ENCODE measurements at places on chromosomes 1 and 21.

DNA sequence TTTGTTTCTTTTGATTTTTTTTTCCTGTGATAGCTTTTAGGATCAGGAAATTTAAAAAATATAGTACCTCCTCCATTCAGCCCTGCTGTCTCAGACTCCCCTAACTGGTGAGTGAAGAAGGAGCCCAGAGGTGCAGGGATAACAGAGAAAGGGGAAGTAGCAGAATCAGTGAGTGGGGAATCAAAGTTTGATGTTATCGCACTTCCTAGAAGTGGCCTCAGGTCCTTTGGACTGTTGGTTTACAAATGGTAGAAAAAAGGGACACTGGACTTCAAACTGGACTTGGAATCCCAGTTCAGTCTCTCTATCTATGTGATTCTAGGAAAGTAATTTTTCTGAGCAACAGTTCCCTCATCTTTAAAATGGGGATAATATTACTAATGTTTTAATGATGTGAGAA, 99.5 kb downstream of the FGGY start:
- no peak for DNase-seq

GRCh38 chr1:106748606-106749005, 307.9 kb upstream of the PRMT6 start:
- no peak for DNase-seq

DNA sequence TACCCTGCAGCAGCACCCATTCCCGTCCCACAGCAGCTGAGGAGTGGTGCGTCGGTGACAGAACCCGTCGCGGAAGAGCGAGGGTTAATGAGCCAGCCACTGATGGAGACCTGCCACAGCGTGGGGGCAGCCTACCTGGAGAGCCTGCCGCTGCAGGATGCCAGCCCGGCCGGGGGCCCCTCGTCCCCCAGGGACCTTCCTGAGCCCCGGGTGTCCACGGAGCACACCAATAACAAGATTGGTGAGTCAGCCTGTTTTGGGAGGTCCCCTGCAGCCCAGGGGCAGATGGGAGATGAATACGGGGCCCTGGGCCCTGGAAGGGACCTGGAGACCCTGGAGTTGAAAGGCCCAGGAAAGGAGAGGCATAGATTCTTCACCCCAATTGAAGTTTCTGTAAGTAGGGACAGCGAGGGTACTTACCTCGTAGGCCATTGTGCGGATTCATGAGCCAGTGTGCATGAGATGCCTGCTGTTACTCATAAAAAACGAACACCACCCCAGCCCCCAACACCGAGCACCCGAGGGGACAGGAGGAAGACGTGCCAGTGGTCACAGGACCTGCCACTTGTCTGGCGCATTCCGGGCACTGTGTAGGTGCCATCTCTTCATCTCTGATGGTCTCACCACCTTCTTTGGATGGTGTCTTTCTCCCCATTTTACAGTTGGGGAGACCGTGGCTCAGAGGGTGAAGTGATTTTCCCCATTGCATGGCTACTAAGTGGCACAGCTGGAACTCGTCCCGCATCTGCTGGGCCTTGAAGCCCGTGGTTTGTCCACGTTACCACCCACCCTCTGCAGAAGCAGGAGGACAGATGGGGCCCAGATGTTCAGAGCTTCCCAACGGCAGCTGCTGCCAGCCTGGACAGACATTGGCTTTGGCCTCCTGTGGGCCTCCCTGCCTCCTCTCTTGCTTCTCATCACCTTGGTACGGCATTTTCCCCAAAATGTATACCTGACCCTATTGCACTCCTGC, 28.3 kb upstream of the TNFRSF1B start:
- no peak for DNase-seq

DNA sequence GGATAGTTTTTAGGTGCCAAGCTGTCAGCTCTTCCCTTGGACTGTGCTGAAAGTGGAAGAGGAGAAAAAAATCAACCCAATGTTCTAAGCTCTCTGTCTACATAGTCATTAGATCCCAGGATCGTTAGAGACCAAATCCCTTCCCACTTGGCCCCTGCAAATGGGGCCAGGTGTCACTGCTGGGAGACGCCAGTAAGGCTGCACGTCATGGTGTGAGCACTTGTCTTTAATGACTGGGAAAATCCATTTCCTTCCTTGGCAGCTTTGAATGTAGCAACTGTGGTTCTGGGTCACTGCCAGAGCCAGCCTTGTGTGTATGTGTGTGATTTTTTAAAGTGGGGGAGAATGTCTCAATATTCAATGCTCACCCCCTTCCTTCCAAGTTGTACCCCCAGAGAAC, 59.9 kb downstream of the MAN1C1 start:
- DNase-seq, result peak; percentile 8

DNA sequence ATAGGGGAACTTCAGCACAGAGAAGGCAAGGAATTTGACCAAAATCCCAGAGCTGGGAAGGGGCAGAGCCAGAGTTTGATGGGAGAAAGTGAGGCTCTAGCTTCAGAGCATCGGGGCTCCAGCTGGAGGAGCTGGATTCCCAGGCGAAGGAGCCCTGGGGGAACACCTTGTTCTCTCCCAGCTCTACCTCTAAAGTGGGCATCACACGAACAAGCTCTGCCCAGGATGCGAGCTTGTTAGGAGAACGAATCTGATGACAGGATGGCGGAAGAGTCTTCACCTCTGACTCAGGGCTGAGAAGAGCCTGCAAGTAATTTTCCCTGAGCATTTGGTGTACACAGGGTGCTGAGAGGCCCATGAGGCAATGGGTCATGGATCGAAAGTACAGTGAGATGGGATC, 22.0 kb downstream of the TNNT2 start:
- no peak for DNase-seq

- DNase-seq, result no peak
Measured at GRCh38 chr1:201272799-201273198, 10.5 kb upstream of the PKP1 start.

DNA sequence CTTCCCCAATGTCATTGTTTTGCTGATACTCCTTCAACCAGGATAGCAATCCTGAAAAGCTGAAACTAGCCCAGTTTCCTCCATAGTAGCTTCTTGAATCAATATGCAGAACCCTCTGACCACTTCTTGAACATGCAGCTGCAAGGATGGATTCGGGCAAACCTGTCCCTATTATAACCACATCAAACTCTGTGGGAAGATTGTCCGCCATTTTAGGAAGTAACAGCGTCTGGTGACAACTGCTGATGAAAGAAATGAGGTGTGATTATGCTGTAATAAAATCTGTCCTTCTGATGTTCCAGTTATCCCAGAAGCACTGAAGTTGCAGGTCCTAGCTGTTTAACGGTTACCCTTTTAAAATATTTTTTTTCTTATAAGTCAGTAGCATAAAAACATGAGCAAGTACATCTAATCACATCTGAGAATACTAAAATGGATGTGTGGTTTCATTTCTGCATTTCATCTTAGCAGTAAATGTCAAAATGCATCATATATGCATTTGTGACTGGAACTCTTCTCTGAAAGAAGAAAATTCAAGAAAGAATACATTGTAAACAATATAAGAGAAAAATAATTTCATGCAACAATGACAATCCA, 4.5 kb downstream of the CHML start:
- DNase-seq, result no peak

- no peak for DNase-seq
Measured at GRCh38 chr1:243267471-243267880, 11.6 kb downstream of the SDCCAG8 start.
